ENCODE measurements at places on chromosomes 3 and 15. TPM values are rescaled to one million over a fixed set of nuclear protein-coding genes. Genes with fewer than 3 reads are reported as not detected.

GRCh38 chr15:67833710-67834511 is 5.9 kb downstream of the RNU6-1 start:
- H3K4me1 ChIP-seq, result peaks cover 52% of the 10 kb centered on the region
- peak overlapping the region; percentile 88 for H3K4me3 ChIP-seq
- H3K27me3 ChIP-seq, result peaks cover 30% of the 10 kb centered on the region
- no peak overlapping the region for H3K27ac ChIP-seq
- no peaks in the 10 kb centered on the region for H3K36me3 ChIP-seq

DNA sequence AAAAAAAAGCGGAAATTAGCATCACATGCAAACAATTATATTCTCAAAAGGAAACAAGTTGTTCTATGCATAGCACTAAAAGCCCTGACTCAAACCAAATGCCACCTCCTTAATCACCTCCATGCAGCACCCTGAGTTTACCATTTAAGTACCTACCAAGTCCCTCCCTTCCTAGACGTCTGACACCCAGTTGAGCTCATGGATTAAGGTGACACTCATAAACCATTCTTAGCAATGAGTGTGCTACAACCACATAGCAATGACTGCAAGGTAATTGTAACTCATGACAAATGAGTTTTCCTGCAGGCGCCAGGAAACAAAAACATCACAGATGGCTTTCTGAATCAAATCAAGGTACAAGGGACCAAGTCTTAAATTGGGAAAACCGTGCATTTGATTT is 32.0 kb downstream of the WWTR1 start:
- peaks cover 10% of the 10 kb centered on the region for H3K27me3 ChIP-seq
- no peaks in the 10 kb centered on the region for H3K4me1 ChIP-seq
- no peak overlapping the region for H3K27ac ChIP-seq
- no peak overlapping the region for H3K4me3 ChIP-seq
- DNase-seq, result no peak
- H3K36me3 ChIP-seq, result no peaks in the 10 kb centered on the region

The ADAMTS7 gene
- 0.16 TPM for total RNA-seq

DNA sequence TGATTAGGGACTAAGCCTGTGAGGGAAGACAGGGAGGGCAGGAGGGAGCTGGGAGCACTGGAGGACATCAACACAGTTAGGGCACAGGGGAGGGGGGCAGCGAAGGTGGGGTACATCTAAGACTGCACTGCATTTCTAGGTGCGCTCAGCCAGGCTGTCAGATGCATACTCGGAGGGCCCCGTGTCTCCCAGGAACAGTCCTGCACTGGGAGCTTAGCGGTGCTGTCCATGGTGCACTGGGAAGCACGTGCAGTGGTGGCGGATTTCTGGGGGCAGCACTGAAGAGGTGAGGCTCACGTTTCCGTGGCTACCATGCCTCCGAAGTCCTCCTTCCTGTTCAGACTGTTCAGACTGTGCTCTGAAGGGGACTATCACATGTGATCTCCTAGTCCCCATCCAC is 54.4 kb downstream of the ROPN1B start:
- no peaks in the 10 kb centered on the region for H3K27me3 ChIP-seq
- DNase-seq, result no peak
- no peak overlapping the region for H3K4me3 ChIP-seq
- no peak overlapping the region for H3K27ac ChIP-seq

DNA sequence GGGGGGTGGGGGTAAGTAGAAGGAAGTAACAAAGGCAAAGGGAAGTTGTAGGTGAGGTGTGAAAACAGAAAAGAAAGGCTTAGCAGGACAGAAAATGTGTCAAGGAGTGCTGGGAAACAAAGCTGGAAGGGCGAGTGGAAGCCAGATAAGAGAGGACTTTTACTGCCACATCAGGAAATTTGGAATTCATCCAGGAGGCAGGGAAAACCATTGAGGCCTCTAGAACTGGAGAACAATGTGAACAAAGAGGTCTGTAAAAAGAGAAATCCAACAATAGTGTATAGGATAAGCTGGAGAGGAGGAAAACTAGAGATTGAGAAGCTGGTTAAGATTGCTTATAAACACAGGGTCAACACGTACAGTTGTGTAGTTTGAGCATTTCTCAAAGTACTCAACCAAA is 116.6 kb downstream of the NTRK3 start:
- H3K27ac ChIP-seq, result no peak overlapping the region
- H3K4me3 ChIP-seq, result no peak overlapping the region
- no peaks in the 10 kb centered on the region for H3K4me1 ChIP-seq

DNA sequence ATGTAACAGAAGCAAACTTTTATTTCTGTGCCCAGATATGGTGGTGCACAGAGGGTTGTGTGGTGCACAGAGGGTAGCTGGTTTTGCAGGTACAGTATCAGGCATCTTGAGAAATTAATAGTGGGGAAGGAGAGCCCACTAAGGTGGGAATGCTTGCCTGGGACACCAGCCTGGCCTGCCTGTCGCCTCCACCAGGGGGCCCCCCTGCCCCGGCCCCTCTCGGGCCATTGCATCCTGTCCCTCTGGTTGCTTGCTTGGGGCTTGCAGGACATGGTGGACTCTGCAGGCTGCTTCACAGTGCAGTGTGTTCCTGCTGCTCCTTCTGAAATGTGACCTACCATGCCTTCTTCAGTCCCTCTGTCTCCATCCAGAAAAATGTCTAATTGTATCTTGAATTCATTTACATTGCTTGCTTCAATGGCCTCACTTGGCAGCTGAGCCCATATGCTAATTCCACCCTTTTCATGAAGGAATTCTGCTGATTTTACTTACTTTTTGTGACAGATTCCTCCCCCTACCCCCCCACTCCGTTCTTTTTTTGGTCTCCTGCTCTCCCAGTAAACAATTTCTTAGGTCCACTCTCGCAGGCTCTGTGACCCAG is 73.6 kb downstream of the EEFSEC start:
- H3K27ac ChIP-seq, result no peak overlapping the region
- DNase-seq, result peak; percentile 25
- H3K4me1 ChIP-seq, result peaks cover 29% of the 10 kb centered on the region
- H3K27me3 ChIP-seq, result no peaks in the 10 kb centered on the region
- H3K4me3 ChIP-seq, result no peak overlapping the region

- no peaks in the 10 kb centered on the region for H3K27me3 ChIP-seq
- DNase-seq, result no peak
- no peak overlapping the region for H3K27ac ChIP-seq
- no peak overlapping the region for H3K4me3 ChIP-seq
- peaks cover 59% of the 10 kb centered on the region for H3K4me1 ChIP-seq
Measured at GRCh38 chr3:141246224-141246957, 14.8 kb downstream of the PXYLP1 start.

GRCh38 chr3:64865839-64866570 is 178.2 kb upstream of the ADAMTS9 start:
- no peak for DNase-seq
- H3K27ac ChIP-seq, result no peak overlapping the region
- no peaks in the 10 kb centered on the region for H3K4me1 ChIP-seq
- H3K27me3 ChIP-seq, result no peaks in the 10 kb centered on the region

The ARL14 gene
- total RNA-seq, result not detected

The PRR20G gene
- not detected for total RNA-seq

DNA sequence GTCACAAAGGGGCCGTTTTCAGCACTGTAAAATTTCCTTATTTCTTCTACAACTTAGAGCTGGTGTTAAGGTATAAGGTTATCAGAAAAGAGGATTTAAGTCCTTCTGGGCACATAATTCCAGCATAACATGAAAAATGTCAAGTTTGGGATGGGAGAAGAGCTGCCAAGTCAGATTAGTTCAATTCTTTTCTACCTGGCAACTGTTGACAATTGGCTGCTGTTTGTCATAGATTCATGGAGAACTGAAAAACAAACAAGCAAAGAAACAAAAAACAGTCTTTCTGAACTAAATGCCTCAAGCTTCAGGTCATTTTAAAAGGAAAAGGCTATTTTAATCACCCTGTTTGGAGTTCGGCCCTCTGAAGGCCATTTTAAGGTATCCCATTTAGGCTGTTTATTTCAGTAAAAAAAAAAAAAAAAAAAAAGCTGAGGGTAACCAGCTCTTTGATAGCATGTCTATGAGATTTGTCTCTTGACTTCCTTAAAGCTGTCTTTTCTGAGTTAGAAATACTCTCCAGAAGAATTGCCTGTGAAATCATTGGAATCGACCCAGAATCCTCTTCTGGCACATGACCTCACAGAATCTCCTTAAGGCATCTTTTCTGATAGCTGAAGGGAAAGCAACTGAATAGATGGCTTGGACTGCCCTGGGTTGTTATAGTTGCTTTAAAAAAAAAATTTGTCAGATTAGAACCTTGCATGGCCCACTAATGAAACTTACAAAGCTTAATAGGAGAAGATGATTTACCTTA is 173.3 kb downstream of the SEMA6D start:
- H3K27me3 ChIP-seq, result peaks cover 21% of the 10 kb centered on the region
- no peaks in the 10 kb centered on the region for H3K36me3 ChIP-seq
- no peak overlapping the region for H3K27ac ChIP-seq
- DNase-seq, result no peak

The FBLN2 gene
- 9.5 TPM for total RNA-seq

The EPHB1 gene
- total RNA-seq, result not detected
